ENCODE measurements at places on chromosomes 16 and 17.

DNA sequence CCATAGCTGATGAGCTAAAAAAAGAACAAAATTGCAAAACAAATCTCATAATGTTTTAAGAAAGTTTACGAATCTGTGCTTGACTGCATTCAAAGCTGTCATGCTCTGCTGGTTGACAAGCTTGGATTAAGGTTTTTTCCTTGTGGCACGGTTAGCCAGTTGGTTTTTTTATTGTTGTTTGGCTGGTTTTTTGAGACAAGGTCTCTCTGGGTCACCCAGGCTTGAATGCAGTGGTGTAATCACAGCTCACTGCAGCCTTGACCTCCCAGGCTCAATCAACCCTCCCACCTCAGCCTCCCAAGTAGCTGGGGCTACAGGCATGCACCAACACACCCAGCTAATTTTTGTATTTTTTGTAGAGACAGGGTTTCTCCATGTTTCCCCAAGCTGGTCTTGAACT is 45.7 kb downstream of the PHKB start:
- DNase-seq, result no peak

GRCh38 chr17:42055496-42055895 is 5.1 kb upstream of the C17orf113 start:
- no peak for DNase-seq

DNA sequence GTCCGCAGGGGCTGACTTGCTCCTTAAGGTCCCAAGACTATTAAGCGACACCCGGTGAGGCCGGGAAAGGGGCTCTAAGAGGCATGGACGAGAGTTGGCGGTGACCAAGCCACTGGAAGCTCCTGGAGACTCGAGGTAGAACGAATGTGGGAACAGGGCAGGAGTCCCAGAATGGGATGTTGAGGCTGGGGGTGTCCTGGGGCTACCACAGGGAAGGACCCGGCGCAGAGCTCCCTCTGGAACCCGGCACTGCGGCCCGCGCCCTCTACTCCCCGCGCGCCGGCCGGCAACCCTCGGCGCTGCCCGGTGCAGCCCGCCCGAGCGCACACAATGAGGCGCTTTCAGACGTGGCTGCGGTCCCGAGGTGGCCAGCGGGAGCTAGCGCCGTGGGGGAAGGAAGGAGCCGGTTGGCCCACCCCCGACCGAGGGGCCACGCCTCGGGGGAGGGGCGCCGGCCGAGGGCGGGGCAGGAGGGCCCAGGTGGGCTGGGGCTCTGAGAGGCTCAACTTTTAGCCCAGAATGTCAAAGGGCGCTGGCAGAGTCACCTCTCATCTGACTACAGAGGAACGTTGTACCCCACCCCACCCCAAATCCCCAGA is at the start of gene CHST6:
TSS of gene CHST6 (minus strand) at position 366 of the 599 bp plus-strand sequence. CDS start 15,613 bp downstream, outside the sequence.
- no peak for DNase-seq

GRCh38 chr17:81885869-81886548 is 5.4 kb downstream of the ALYREF start:
- no peak for DNase-seq

- no peak for DNase-seq
Measured at GRCh38 chr17:49727380-49727779, 19.6 kb upstream of the SLC35B1 start.

GRCh38 chr16:87303431-87303930 is 13.7 kb downstream of the C16orf95 start:
- DNase-seq, result no peak

DNA sequence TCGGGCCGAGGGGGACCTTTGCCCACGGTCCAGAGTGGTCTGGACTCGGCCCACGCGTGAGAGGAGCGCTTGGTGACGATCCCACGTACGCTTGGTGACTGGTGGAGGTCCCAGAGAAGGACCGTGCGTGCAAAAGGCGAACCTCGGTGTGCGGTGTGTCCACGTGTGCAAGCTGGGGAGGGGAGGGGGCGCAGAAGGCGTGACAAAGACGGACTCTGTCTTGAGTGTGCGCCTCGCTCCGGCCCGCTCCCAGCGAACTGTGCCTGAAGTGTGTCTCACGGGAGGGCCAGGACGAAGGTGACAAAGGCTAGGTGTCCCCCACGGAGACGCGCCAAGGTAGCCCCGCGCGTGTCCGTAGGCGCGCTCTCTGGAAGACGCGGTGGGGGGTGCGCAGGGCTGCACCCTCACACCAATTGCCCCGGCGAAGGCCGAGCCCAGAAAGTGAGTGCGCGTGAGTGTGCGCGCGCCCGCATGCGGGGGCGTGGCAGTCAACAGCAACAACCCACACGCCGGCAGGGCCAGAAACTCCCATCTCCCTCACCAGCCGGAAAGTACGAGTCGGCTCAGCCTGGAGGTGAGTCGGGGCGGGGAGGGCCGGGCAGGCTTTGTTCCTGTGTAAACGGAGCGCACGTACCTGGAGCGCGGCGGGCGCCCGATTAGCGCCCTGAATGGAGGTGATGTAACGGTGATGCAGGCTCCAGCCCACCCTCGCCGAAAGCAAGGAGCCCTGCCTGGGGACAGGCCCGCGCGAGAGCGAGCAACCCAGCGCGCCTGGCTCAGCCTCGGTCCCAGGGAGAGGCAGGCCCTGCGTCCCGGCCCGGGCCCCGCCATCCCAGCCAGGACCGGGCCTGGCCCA is at the start of gene GPRC5C:
TSS of gene GPRC5C (plus strand) at position 521 of the 856 bp plus-strand sequence. CDS start 7,689 bp downstream, outside the sequence.
- DNase-seq, result peak; percentile 62

DNA sequence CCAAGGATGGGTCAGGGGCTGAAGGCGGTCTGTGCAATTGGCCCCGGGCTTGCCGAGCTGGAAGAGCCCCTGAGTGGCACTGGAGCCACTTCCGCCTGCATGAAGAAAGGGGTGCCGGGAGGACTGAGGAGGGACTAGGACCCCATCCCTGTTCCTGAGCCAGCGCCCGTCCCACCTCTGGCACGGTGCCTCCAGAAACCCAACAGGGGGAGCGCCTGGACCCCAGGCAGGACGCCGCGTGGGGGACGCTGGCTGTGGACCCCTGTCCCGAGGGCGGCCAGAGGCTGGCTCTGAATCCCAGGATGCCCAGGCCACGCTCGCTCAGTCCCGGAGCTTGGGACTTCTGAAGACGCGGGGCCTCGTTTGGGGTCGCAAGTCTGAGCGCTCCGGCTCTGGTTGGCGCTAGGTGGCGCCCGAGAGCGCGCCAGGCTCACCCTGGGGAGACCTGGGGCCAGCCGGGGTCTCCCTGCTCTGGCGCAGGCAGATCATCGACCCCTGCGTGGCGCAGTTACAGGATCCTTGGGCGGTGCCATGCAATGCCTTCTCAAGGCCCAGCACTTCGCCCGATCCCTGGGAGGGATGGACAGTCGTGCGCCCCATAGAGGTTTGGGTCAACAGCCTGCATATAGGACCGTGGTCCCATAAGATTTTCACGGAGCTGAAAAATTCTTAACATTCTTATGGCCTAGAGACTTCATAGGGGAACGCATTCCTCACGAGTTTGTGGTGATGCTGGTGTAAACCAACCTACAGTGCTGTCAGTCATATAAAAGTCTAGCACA is 58.5 kb upstream of the CREBBP start:
- DNase-seq, result peak; percentile 44

DNA sequence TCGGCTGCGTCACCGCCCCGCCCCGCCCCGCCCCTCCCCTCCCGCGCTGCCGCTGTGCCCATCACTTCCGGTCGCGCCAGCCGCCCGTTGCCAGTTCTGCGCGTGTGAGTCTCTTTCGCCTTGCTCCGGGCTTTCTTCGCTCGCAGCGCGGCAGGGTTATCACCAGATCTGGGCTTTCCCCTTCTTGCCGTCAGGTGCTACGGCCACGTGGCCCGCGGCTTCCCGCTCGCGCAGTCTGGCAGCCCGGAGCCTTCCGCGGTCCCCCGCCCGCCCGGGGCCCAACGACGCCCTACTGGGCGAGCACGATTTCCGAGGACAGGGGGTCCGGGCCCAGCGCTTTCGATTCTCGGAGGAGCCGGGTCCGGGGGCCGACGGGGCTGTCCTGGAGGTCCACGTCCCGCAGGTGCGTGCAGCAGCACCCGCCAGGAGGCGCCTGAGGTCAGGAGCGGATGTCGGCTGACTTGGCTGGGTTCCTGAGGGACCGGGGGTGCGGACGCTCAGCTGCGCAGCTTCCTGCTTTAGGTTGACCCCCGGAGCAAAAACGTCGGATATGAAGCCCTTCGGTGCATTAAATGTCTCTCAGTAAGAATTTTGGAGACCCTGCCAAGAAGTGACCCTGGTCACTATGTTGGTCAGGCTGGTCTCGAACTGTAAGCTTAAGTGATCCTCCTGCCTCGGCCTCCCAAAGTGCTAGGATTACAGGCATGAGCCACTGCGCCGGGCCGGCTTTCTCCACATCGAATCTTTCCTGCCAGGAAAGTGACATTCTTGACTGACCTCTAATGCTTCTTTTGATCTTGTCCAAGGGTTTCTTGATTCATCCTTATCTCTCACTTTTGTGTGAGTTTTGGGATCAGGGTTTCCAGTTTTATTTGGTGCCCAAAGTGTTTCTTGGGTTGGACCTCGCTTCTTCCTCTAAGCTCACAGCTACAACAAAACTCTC is at the start of gene METTL23:
TSS of gene METTL23 (plus strand) at position 64 of the 943 bp plus-strand sequence. CDS start 2,872 bp downstream, outside the sequence.
- DNase-seq, result peak; percentile 58

GRCh38 chr17:82893779-82894178 is 54.0 kb upstream of the ZNF750 start:
- DNase-seq, result no peak

DNA sequence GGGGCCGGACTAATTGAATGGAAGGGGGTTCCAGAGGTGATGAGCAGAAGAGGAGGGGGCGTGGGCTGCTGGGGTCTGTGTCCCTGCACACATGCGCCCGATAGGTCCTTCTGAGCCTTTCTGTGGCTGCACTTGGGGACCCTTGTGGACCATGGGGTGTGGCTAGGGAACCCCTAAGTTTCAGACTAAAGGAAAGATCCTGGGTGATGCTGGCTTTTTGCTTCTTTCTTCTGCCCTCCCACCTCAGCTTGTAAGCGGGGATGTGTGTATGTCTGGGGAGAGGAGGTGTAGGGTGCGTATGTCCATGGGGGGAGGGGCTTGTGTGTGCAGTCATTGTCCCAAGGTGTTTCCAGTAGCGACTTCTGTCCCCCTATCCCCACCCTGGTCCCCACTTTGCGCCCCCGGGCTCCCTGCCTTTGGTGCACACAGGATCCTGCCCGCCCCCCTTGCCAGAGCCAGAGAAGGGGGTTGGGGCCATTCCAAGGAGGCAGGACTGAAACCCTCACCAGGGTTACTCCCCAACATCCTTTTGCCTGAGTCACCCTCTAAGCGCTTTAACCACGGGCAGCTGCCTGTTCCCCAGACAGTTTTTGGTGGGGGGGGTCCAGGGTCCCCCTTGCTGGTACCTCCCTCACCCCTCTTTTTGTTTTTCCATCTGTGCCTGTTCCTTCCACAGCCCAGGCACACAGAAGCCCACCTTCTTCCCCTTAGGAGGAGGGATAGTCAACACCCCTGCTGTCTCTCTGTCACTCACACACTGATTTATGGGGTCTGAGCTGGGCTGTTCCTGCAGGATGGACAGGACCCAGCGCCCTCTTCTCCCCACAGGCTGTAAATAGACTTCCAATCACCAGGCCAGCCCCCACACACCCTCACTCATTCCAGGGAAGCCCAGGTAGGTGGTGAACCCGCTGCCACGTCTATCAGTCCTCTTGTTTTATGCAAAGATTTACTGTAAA is 83.2 kb downstream of the ARHGAP23 start:
- DNase-seq, result no peak

DNA sequence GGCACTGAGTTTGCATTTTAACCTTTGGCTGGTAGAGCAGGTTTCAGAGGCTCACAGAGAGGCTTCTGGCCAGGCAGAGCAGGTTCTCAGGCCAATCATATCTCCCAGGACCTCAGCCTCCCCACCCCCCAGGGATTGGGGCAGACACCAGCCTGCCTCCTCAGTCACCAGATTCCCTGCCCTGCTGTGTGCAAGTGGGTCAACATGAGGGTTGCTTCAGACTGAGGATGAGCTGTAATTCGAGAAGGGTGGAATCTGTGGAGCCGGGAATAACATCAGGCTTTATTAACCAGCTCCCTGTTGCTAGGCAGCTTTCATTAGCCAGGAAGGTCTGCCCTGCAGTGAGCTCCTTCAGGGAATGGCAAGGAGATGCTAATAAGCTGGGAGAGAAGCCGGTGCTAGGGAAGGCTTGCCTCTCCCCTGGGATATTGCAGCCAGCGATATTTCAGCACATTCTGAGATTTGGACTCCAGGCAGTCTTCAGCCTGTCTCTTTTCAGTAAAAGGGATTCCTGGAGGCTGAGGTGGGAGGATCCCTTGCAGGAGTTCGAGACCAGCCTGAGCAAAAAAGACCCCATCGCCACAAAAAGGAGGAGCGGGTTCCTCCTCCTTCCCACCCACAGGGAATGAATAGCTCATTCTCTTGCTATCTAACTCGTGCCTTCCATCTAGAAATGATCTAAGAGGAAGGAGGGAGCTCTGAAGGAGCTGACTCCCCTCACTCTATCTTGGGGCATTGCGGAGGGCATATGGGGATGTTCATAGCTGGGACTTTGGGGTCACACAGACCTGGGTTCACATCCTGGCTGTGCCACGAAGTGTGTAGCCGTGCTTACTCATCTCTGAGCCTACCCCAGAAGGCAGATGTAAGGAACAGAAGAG is 10.7 kb downstream of the SGSM2 start:
- DNase-seq, result peak; percentile 30

DNA sequence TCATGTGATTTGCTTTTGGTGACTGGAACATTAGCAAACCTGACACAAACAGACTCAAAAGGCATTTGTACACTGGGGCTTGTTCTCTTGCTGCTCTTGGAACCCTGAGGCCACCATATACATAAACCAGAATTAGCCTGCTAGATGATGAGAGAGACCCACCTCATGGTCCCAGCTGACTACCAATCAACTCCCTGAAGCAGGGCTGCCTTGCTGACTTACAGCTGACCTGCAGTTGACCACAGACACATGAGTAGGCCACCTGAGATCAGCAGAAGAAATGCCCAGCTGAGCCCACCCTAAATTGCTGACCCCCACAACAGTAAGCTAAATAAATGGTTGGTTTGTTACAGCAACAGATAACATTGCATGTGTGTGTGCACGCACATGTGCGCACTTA is 28.7 kb downstream of the BRIP1 start:
- DNase-seq, result no peak

- no peak for DNase-seq
Measured at GRCh38 chr16:74524926-74525325, 82.0 kb downstream of the GLG1 start.

DNA sequence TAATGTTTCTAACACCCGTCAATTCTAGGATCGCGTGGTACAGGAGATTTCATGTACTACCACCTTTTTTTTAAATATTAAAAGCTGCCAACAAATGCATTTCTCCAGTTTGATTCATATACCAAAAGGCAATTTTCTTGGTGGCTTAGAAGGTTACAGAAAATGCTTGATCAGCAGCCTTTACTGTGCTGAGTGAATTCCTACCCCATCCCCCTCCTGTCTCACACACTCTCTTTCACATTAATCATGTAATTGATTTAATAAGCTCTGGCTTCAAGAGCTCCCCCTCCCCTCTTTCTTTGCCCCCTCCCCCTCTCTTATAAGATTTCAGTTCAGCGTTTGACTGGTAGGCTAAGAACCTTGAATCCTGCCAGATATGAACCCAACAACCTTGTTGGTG is 110.5 kb downstream of the RBFOX1 start:
- no peak for DNase-seq

- DNase-seq, result no peak
Measured at GRCh38 chr17:51362811-51363585, 102.7 kb downstream of the UTP18 start.

DNA sequence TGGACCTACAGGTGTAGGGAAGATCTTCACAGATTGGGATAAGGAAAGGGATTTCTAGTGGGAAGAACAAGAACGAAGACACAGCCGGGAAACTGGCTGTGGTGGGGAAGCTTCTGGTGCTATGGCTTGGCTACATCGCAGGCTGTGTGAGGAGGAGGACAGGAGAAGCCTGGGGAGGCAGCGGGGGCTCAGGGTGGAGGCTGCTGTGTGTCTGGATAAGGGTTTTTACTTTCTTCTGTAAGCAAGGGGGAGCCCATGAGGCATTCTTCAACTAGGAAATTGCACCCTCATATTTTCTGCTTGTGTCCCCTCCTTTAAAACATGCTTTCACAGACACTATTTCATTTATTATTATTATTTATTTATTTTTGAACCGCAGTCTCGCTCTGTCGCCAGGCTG is 2.9 kb upstream of the RHBDF2 start:
- DNase-seq, result no peak
